ENCODE measurements at places on chromosomes 5 and 9. TPM values are rescaled to one million over a fixed set of nuclear protein-coding genes. Genes with fewer than 3 reads are reported as not detected.
A peak's percentile ranks its signal among the peaks of the same experiment; 100 is the strongest.

- DNase-seq, result peak; percentile 60
- H3K4me3 ChIP-seq, result peak overlapping the region; percentile 85
- H3K36me3 ChIP-seq, result no peaks in the 10 kb centered on the region
- H3K4me1 ChIP-seq, result peaks cover 21% of the 10 kb centered on the region
Observed at GRCh38 chr5:61332851-61333320, 828 bp downstream of the ZSWIM6 start.

DNA sequence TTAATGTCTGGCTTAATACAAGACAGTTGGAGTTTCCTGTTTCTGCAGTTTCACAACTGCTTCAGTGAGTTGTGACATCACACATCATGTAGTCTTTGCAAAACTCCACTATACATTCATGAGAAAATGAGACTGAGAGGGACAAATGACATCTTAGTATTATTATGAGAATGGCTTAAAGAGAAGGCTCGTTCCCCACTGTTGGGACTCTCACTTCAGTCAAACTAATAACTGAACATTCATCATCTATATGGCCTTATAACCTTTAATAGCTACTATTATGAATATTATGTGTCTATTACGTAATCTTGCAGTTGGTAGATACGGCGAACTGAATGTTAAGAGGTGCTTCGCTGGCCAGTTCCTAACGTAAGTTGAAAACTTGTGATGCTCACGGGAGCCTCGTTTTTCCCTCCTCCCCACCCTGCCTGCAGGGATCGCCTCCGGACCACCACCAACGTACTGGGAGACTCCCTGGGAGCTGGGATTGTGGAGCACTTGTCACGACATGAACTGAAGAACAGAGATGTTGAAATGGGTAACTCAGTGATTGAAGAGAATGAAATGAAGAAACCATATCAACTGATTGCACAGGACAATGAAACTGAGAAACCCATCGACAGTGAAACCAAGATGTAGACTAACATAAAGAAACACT, 79.4 kb downstream of the SLC1A3 start:
- peaks cover 12% of the 10 kb centered on the region for H3K36me3 ChIP-seq
- H3K27me3 ChIP-seq, result no peaks in the 10 kb centered on the region
- H3K4me1 ChIP-seq, result peaks cover 30% of the 10 kb centered on the region
- peak; percentile 47 for DNase-seq

GRCh38 chr5:169656125-169656901, 19.2 kb downstream of the DOCK2 start:
- no peaks in the 10 kb centered on the region for H3K36me3 ChIP-seq
- no peak overlapping the region for H3K4me3 ChIP-seq
- H3K27me3 ChIP-seq, result no peaks in the 10 kb centered on the region
- no peak for DNase-seq

- no peak overlapping the region for H3K4me3 ChIP-seq
- peaks cover 4% of the 10 kb centered on the region for H3K36me3 ChIP-seq
- H3K4me1 ChIP-seq, result peaks cover 10% of the 10 kb centered on the region
- H3K27me3 ChIP-seq, result no peaks in the 10 kb centered on the region
- peak; percentile 33 for DNase-seq
- no peak overlapping the region for H3K27ac ChIP-seq
Observed at GRCh38 chr5:132364319-132364718, 5.2 kb upstream of the SLC22A5 start.

Gene FGF1
- total RNA-seq, result 5.5 TPM

DNA sequence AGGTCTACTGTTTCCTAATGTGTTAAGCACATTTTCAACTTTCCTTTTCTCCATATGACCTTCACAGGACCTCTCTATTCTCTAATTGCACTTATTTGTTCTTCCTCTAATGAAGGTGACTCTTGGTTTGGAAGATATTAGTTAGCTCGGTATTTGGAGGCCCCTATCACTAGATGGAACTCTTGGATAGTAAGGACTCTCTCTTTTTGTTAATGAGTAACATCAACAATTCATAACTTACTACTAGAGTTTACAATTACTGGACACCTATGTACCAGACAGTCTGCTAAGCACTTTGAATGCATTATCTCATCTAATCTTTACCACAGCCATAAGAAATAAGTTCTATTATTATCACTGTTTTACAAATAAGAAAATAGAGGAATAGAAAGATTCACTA, 23.4 kb upstream of the PAM start:
- H3K36me3 ChIP-seq, result no peaks in the 10 kb centered on the region
- no peak for DNase-seq
- no peak overlapping the region for H3K27ac ChIP-seq
- no peaks in the 10 kb centered on the region for H3K4me1 ChIP-seq
- H3K27me3 ChIP-seq, result no peaks in the 10 kb centered on the region
- H3K4me3 ChIP-seq, result no peak overlapping the region

Gene FCN2
- 0.18 TPM for total RNA-seq

- no peak overlapping the region for H3K4me3 ChIP-seq
- H3K27me3 ChIP-seq, result no peaks in the 10 kb centered on the region
- DNase-seq, result peak; percentile 18
- no peaks in the 10 kb centered on the region for H3K4me1 ChIP-seq
- H3K36me3 ChIP-seq, result no peaks in the 10 kb centered on the region
Observed at GRCh38 chr5:84088996-84089395, 295.7 kb downstream of the EDIL3 start.

- DNase-seq, result no peak
- H3K27ac ChIP-seq, result no peak overlapping the region
- H3K27me3 ChIP-seq, result no peaks in the 10 kb centered on the region
- no peaks in the 10 kb centered on the region for H3K4me1 ChIP-seq
- H3K4me3 ChIP-seq, result no peak overlapping the region
Observed at GRCh38 chr9:135780086-135780485, 78.1 kb downstream of the KCNT1 start.
